Activated CD4-positive, alpha-beta T cell treated with anti-CD3 and anti-CD28 coated beads, Interleukin-10, Interleukin-2, amounts not matched to agents 100 ng/mL and 50 ng/mL, durations not matched to agents 16 hours and 8 hours (primary cell): ENCODE measurements at places on chromosomes 12 and 14.

DNA sequence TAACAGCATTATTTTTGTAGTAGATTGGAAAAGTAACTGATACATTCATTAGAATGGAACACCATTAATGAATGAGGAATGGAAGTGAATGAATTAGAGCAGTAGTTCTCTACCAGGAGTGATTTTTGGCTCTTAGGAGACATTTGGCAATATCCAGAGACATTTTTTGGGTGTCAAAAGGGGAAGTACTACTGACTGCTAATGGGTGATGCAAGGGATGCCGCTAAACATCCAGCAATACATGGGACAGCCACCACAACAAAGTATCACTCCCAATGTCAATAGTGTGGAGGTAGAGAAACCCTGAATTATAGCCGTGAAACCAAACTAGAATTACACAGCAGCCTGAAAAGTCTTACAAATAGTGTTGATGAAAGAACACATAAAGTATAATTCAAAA is 1.5 kb downstream of the CHURC1 start:
- no peak for DNase-seq

- peak; percentile 22 for DNase-seq
Measured at GRCh38 chr12:53695152-53696145, 19.6 kb upstream of the ATP5MC2 start.

DNA sequence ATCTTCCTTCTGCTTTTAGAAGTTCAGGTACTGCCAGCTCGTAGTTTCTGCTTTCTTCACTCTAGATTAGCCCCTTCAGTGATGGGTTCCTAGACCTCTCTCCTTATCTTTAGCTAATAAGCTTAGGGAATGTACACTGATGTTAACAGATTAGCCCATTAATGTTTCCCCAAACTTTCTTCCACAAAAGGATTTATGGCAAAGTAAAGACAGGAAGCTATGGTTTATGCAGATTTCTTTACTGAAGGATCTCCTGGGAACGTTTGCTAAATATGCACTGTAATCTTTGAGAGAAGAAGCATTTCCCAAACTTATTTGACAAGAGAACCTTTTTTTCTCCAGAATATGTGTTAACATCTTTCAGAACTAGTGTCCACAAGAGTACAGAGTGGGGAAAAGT is 4.2 kb downstream of the SOCS4 start:
- no peak for DNase-seq

- no peak for DNase-seq
Measured at GRCh38 chr12:111467092-111467856, 61.6 kb downstream of the SH2B3 start.

- DNase-seq = no peak
Measured at GRCh38 chr12:131282292-131283080, 328.8 kb downstream of the ADGRD1 start.

GRCh38 chr14:104424406-104425072 is 155.0 kb upstream of the C14orf180 start:
- DNase-seq = no peak

DNA sequence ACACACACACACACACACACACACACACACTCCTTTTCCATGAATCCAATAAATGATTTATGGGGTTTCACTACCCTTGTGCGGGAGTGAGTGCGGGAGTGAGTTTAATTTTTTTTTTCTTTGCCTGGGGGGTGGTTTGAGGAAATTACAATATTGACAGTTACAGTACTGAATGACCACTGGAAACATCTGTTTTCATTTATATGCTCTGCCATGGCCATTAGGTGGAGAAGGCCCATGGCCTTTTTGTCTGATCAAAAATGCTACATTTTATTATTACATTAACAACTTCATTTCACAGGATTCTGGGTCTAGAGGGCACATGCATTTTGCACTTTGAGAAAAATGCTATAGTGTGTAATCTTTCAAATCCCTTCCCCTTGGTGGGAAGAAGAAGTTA is 5.9 kb downstream of the TBX3 start:
- DNase-seq = no peak

GRCh38 chr12:31233061-31233730 is 92.8 kb downstream of the SINHCAF start:
- no peak for DNase-seq

DNA sequence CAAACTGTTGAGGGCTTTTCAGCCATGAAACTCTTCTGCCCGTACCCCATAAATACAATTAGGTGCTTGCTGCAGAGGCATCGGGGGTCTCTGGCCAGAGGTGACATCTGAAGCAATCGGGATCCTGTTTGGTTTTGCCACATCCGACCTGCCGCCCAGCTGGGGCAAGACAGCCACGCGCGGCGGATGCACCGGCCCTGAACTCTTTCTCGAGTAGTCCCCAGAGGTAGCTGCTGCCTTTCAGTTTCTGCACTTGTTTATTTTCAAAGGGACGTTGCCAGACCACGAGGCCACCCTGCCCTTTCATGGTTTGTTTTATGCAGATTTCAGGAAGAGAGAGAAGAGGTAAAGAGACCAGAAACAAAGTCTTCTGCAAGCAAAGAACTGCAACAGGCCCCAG is 10.6 kb upstream of the MLXIP start:
- DNase-seq = peak; percentile 29

- DNase-seq = no peak
Measured at GRCh38 chr14:95204705-95205104, 47.4 kb upstream of the DICER1 start.

DNA sequence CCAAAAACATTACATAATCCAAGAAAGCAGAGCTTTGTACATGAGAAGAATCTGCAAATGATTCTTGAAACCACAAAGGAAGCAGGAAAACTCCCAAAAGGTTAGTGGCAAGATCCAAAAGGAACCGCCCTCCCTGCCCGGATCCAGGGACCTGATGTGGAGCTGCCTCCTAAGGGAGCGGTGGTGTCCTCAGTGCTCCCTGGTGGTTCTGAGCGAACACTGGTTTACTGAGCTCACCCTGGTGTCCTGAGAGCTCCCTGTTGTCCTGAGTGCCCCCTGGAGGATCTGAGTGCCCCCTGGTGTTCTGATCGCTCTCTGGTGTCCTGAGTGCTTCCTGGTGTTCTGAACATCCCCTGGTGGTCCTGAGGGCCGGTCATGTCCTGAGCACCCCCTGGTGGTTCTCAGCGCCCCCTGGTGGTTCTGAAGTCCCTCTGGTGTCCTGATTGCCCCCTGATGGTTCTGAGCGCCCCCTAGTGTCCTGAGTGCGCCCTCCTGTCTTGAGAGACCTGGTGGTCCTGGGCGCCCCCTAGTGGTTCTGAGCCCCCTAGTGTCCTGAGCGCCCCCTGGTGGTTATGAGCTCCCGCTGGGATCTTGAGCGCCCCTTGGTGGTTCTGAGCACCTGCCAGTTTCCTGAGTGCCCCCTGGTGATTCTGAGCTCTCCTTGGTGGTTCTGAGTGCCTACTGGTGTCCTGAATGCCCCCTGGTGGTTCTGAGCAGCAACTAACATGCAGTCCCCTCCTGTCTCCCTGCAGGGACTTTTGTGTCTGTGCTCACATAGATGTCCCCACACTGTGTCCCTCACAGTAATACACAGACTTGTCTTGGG is 891.1 kb downstream of the TMEM121 start:
- peak; percentile 98 for DNase-seq

DNA sequence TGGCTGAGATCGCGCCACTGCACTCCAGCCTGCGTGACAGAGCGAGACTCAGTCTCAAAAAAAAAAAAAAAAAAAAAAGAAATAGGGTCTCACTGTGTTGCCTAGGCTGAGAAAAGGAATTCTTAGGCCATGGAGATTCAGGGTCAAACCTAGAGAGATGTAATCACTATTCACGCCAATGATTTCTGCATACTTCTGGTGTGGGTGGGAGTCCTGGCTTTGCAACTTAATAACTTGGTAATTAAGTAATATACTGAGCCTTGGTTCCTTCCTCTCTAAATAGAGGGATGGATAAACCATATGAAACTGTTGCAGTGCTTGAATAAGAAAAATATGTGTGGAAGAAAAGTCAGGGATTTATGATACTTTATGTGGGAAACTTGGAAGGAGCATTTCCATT is 2.7 kb downstream of the ZNF410 start:
- DNase-seq = no peak

DNA sequence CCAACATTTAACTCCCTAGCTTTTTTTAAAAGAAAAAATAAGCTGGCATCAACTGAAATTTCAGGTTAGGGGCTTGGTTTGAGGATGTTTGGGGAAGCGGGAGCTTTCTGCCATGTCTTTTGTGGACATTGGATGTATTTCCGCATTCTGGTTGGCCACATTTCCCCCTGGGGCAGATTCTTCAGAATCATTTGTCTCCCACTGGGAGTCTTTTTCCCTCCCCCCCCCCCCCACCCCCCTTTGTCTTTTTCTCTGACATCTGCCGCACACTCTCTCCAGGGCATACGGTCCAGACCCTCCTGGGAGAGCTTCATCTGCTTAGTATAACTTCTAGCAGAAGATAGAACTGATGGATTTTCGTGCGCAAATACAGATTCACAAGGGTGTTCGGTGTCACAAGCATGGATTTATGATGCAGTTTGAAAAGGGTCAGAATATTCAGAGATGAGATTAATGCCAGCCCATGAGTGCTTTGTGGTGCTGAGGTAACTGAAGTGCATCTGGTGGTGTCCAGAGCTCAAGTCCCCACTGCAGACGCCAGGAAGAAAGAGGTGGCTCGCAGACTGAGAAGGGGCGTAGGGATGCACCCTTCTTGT is 40.2 kb downstream of the ETV6 start:
- no peak for DNase-seq

GRCh38 chr14:104707608-104708595 is 16.1 kb upstream of the ADSS1 start:
- DNase-seq = no peak

DNA sequence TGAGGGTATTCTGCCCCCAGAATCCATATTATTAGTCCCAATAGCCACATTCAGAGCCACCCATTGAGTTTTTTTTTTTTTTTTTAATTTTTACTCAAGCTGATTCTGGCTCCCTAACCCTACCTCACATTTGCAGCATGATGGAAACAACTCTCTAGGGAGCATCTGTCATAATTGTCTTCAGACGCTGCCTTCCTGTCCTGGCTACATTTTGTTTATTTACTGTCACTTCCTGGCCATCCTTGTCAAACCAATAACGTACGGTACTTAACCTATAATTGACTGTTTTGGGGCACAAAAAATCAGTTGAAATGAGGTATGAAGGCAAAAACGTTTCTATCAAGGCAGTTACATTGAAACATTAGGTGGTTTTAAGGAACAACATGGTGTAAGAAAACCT is 2.1 kb downstream of the GLIPR1 start:
- DNase-seq = peak; percentile 37

DNA sequence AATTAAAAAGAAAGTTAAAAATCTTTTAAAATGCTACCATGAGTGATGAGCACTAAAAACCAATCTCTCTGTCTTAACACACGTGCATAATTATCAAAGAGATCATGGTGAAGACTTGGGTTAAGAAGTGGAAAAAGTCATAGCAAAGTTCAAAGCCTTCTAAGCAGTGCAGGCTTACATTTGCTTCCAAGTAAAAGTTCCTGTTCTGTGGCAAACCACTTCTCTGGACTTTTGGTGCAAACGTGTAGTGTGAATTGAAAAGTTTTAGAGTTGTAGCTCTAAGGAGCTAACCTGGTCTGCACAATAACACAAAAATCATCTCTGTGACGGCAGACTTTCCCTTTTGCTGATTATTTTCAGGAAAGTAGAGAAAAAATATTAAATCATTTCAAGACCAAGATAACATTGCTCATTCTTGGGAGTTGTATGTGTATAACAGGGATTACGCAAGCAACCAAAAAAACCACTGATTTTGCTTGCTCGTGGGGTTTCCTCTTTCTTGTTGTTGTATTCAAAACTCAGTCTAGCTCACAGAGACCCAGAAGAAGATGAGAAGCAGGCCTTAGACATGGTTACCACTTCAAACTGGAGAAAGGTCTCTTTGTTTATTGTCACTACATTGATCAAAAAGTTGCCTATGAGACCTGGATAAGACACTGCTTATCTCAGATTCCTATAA is 2.3 kb upstream of the GLIPR1 start:
- peak; percentile 86 for DNase-seq

DNA sequence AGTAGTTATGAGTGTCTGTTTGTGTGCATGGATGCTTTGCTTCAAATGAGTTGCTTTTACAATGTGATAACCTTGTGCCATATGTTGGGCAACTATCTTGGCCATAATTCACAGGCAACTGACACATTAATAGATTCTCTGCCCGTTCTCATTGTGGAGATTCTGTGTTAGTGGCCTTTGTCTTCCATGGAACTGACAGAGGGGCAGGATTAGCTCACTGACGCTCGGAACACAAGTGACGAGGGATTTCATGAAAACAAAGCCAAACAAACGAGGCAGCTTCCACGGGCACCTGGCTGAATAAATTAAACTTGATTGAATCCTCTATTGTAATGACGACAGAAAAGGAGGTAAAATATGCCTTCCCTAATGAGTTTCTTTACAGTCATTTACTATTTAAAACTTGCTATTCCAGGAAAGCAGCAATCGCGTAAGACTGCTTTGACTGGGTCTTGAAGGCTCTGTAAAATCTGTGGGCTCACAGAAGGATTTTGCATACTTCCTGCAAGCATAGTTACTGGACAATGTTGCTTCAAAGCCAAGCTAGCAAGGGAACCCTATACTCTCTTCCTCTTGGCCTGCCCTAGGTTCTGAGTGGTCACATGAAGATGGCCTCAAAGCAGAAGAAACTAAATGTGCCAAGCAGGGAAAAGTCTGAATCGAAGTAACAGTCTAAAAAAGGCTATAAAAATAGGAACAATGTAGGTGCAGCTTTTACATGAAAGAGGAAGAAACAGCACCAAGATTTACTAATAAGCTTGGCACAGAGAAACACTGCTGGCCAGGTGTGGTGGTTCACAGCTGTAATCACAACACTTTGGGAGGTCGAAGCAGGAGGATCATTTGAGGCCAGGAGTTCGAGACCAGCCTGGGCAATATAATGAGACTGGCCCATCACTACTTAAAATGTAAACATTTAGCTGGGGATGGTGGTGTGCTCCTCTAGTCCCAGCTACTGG is 28.1 kb upstream of the SINHCAF start:
- DNase-seq = no peak

DNA sequence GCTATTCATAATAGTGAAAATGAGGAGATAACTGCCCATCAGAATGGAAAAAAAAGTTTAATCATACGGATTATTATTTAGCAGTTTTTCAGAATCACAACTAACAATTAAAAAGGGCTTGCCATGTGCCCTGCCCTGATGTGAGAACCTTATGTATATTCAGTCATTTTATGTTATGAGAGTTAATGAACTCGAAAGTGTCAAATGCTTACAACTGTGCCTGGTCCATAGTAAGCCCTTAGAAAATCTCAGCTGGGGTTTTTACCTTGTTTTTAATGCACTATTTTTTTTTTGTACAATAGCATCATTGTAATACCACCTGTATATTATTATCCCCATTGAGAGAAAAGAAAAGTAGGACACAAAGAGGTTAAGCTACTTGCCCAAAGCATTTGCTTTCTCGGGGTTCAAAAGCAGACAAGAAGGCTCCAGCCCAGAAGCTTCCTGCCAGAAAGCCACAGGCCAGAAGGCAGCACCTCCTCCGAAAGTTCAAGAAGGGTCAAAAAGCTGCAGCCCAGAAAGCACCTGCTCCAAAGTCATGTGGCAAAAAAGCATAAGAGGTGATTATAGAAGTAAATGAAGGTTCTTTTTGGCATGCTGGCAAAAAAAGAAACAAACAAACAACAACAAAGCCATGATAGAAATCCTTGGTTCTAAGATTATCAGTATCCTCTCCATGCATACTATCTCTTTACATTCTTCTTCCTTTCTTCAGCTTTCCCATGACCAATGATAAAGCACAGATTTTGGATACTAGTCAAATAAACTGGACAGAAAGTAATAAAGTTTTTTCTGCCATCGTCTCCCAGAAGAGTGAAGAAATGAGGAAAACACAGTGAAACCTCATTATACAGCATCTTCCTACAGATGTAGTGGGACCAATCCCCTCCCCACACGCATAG is 59.1 kb upstream of the NAP1L1 start:
- peak; percentile 15 for DNase-seq
